ENCODE measurements at places on chromosomes 12 and 14.

DNA sequence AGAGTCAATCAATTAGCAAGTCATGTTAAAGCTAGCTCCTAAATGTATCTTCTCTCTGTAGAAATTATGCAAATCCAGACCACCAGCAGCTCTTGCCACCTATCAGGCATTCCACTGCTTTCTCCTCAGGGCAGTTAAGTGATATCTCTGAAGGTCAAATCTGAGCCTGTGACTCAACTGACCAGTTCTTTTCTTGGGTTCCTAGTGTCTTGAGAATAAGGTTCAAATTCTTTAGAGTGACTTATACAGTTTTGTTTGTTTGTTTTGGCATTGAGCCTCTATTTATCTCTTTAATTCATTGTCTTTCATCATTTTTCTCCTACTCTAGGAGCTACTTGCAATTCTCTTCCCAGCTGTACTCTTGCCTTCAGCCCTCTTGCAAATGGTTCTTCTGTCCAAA is 2.5 kb upstream of the LRIG3 start:
- no peak for DNase-seq

GRCh38 chr14:94486883-94487282 is 10.9 kb upstream of the SERPINA9 start:
- DNase-seq, result no peak

DNA sequence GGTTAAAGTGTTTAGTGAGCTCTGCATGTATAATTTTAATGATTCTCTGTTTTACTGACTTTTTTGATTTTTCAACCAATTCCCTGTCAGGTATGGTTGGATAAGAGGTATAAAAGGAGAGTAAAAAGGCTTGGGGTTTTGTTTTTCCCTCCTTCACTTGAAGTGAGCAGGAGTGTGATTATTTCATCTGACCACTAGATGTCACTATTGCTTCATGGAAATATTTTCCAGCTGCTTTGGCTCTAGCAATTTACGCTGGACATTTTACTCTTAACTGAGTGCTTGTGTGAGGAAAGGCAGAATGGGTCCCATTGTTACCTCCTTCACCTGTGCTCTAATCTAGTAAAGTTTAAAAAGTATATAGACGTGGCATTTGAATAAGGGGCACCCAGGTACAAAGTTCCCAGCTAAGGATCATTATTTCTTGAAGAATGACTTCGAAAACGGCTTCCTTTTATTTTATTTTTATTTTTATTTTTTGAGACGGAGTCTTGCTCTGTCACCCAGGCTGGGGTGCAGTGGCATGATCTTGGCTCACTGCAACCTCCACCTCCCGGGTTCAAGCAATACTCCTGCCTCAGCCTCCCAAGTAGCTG is 66.5 kb downstream of the TBC1D30 start:
- no peak for DNase-seq

GRCh38 chr12:90979951-90980350 is 24.8 kb downstream of the EPYC start:
- DNase-seq, result no peak

- DNase-seq, result no peak
Observed at GRCh38 chr14:68807148-68807600, 14.3 kb upstream of the ZFP36L1 start.

DNA sequence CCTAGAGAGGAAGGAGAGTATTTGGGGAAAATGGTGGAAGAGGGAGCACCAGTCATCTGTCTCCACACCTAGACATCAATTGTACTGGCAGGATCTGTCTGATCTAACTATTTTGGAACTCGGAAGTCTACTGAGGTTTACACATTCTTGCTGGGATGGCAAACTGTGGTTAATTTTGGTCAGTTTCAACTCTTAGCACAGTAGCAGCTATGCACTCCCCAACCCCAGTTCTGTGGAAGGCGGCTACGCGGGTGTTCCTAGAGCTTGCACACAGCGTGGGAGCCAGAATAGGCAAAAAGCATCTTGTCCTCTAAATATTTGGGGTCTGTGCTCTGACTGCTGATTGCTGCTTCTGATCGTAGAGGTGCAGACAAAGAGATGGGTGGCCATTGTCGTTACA is 33.8 kb downstream of the TECPR2 start:
- DNase-seq, result no peak

All from activated CD4-positive, alpha-beta T cell treated with anti-CD3 and anti-CD28 coated beads, Interleukin-2, amount 50 U/mL, for 4 hours (primary cell).